Skeletal muscle cell (primary cell): ENCODE measurements at places on chromosomes 12 and 14.

GRCh38 chr14:87698481-87698880 lies 294.5 kb downstream of the GALC start:
- no peak for DNase-seq

GRCh38 chr14:104545942-104546501 lies 33.5 kb upstream of the C14orf180 start:
- no peak for DNase-seq

GRCh38 chr14:100708425-100709288 lies 18.0 kb upstream of the DLK1 start:
- peak; percentile 60 for DNase-seq

GRCh38 chr14:32083789-32084188 lies 6.7 kb downstream of the ARHGAP5 start:
- no peak for DNase-seq

GRCh38 chr14:70890826-70891659 lies 16.2 kb upstream of the PCNX1 start:
- DNase-seq = no peak

DNA sequence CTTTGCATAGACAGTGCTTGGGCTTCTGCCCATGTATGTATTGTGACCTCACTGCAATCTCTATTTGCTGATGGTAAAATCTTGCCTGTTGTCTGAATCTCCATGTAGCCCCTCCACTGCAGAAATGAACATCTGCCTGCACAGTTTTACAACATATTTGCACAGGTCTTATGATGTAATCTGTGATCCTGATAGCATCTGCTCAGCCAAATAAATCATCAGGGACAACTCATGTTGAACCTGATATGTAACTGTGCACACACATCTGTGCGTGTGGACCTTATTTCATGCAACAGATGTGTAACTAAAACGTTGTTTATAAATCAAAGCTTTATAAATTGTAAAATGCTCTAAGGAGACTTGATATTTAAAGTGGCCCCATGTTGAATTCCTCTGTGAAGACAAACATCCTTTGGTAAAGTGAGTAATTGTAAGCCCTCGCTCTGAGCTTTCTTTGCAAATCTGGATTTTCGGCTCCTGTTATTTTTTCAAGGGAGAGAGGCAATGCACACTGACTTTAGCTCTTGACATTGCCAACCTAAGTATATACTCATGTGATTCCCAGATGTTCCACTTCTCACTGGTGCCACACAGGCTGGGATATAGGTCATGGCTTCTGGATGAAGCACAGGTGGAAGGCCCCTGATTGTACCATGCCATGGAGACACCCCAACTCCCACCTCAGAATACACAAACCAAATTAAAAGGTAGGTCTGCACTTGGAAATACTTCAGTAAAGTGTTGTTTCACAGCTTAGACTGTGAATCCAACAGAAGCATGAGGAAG lies 371.3 kb downstream of the GRIN2B start:
- DNase-seq = no peak

GRCh38 chr12:100753837-100754236 lies 40.7 kb upstream of the ANO4 start:
- DNase-seq = peak; percentile 7

- DNase-seq = no peak
Measured at GRCh38 chr14:71739273-71739990, 192.8 kb upstream of the RGS6 start.

GRCh38 chr12:56616925-56617324 lies 13.2 kb downstream of the BAZ2A start:
- DNase-seq = no peak

- DNase-seq = no peak
Measured at GRCh38 chr14:105531088-105531893, 4.9 kb downstream of the TMEM121 start.

- DNase-seq = no peak
Measured at GRCh38 chr12:25072906-25073650, 121.9 kb downstream of the DNAI7 start.

DNA sequence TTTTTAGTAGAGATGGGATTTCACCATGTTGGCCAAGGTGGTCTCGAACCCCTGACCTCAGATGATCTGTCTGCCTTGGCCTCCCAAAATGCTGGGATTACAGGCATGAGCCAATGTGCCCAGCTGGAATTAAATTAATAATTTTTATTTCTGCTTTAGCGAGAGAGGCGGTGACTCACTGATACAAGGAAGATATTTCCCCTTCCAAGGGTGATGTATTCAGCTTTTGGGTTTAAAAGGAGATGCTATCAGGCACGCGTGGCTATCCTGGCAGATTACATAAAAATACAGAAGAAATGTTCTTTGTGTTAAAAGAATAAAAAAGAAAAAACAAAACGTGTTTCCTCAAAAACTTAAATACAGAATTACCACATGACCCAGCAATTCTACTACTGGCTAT lies 12.4 kb upstream of the P2RX7 start:
- no peak for DNase-seq
